ENCODE measurements at places on chromosomes 1 and 21.
A peak's percentile ranks its signal among the peaks of the same experiment; 100 is the strongest.

GRCh38 chr1:86067626-86068025, 88.9 kb downstream of the COL24A1 start:
- DNase-seq, result no peak

GRCh38 chr1:162036163-162036562, 12.5 kb upstream of the OLFML2B start:
- DNase-seq, result no peak

- peak; percentile 9 for DNase-seq
Observed at GRCh38 chr1:203871114-203871880, 9.9 kb downstream of the SNRPE start.

- DNase-seq, result no peak
Observed at GRCh38 chr1:231515748-231516147, 12.7 kb upstream of the TSNAX start.

DNA sequence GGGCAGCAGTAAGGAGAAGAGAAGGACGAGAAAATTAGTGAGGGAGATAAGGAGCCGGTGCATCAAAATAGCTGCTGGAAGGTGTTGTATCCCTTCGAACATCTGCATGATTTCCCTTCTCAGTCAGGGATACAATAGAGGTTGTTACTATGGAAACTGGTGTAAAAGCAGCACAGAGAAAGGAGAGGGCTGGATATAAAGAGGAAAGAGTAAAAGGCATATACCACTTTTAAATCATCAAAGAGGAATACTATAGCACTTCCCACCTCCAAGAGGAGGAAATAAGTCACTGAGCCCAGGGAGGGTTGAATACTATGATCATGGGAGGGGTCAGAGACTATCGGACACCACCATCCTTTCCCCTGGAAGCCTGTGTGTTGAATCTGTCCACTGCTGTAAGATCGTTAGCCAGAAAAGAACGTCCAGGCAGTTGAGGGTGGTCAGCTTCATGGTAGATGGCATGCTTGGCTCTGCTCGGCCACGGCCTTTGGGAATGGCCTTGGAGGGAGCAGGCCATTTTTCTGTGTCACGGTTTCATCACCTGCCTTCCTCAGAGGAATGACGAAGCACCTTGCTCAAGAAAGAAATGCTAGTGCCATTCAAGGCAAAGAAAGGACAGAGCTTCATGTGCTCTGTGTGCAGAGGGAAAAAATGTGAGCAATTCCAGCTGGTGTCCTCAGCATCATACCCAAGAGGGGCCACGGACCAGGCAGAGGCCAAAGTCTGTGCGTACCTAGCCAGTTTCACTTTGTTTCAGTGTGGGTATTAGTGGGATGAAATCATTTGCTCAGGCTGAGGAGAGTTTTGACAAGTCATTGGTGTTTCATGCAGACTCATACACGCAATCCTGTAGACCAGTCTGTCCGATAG, 64.2 kb downstream of the IRF2BP2 start:
- DNase-seq, result no peak

DNA sequence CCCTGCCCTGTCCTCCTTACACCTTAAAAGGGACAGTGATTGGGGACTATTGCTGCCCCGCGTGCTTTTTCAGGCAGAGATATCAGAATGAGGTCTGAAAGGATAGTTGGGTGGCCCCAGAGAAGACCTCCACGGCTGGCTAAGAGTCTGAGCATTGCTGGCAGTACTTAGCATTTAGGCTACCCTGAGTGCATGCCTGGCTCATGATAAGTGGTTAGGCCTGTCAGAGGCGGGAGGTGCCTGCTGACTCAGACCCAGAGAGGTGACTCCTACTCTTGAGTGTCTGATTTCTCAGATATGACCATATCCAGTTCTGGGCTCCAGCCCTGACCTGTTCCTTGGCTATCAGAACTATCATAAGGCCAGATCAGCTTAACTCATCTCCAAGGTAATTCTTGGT, 213.7 kb downstream of the PBX1 start:
- DNase-seq, result no peak

- DNase-seq, result no peak
Observed at GRCh38 chr1:24047110-24047477, 64.8 kb downstream of the MYOM3 start.

GRCh38 chr1:194889310-194889709, 1702.9 kb upstream of the B3GALT2 start:
- no peak for DNase-seq
